ENCODE measurements at places on chromosomes 16 and 17.
A peak's percentile ranks its signal among the peaks of the same experiment; 100 is the strongest.

GRCh38 chr16:88805887-88806393 lies 2.4 kb downstream of the CDT1 start:
- no peak for DNase-seq

DNA sequence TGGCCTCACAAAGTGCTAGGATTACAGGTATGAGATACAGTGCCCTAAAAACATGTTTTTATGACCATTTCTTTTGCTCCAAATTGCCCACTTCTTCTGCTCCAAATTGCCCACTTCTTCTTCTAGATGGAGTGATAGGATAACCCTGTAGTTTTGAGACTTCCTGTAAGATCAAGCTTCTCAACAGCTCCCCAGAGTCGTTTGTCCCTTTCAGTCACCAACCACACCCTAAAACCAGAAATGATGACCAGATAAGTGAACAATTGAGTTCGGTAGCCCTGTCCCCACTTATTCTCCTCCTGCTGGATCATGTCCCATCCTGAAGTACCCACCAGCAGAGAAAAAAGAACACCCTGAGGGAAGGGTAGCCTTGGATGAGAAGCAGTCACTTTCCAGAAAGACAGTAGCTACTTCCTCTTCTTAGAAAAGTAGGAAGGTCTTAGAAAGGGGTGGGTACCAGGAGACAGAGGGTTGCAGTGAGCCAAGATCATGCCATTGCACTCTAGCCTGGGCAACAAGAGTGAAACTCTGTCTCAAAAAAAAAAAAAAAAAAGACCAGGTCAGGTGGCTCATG lies 2.5 kb downstream of the ODAD4 start:
- DNase-seq, result no peak

- DNase-seq, result no peak
Observed at GRCh38 chr17:63278728-63279442, 167.2 kb downstream of the CYB561 start.

GRCh38 chr17:52383493-52384100 lies 225.1 kb upstream of the CA10 start:
- no peak for DNase-seq

DNA sequence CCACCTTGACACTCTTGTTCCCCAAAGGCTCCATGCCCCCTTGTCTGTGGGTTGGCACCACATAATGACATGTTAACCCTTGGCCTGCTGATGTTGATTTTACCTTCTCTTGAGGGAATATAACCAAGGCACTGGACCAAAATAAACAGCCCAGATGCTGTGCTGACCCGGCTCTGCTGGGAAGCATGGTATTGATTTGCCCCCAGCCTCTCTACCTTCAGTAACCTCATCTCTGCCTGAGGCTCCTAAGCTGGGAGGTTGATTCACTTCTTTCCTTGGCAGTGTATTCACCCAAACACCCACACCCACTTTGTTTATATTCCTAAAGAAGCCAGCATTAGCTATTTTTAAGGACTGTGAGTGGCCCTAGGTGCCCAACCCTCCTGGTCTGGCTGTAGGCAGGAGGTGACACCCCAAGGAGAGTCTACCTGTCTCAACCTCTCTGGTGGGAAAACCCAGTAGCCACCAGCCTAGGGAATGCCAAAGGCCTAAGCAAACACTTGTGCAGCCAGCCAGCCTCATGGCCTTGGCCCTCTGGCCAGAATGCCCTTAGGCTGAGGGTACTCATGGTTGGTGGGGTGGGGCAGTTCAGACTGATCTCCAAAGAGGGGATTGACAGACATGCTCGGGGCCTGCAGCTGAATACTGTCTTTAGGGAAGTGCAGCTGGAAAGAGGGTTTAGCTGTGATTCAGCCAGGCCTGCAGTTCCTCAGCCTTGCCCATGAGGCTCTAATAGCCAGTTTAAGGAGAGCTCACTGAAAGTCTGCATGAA lies 42.7 kb downstream of the GNAO1 start:
- no peak for DNase-seq

GRCh38 chr16:71536752-71537499 lies 10.7 kb downstream of the CHST4 start:
- DNase-seq, result no peak

DNA sequence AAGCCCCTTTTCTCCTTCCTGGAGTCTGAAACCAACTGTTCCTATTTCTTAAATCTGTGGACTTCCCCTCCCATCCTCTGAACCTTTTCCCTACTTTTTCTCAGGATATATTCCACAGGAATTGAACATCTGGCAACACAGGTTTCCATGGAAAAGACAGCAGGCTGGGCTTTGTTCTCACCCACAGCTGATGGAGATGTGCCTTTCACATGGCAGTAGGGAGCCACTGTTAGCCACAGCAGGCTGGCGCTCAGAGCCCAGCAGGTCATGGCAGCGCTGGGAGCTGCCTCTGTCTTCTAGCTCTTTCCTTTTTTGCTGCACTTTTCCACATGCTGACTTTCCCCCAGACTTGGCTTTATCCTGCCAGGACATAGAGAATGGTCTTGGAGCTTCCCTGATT lies 116.4 kb upstream of the NLRP1 start:
- no peak for DNase-seq

DNA sequence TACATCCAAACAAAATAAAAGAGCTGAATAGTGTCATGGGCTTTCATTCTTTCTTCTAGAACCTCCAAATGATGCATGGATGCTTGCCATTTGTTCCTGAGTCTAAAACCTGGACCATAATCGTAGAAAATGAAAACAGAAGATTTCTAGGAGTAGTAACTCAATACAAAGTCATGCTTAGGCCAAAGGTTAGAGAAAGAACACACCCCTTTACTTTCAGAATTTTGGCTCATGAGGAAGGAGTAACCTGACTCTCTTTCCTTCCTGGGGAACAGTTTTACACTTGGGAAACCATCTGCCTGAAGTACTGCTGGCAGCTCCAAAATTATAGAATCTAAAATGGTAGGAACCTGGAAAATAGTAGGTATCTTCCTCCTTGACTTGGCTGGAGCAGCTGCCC lies 137.2 kb downstream of the SNX11 start:
- DNase-seq, result no peak

- no peak for DNase-seq
Observed at GRCh38 chr16:4713663-4714501, 20.2 kb downstream of the ANKS3 start.

GRCh38 chr17:40645943-40646342 lies 1.7 kb downstream of the SMARCE1 start:
- no peak for DNase-seq

DNA sequence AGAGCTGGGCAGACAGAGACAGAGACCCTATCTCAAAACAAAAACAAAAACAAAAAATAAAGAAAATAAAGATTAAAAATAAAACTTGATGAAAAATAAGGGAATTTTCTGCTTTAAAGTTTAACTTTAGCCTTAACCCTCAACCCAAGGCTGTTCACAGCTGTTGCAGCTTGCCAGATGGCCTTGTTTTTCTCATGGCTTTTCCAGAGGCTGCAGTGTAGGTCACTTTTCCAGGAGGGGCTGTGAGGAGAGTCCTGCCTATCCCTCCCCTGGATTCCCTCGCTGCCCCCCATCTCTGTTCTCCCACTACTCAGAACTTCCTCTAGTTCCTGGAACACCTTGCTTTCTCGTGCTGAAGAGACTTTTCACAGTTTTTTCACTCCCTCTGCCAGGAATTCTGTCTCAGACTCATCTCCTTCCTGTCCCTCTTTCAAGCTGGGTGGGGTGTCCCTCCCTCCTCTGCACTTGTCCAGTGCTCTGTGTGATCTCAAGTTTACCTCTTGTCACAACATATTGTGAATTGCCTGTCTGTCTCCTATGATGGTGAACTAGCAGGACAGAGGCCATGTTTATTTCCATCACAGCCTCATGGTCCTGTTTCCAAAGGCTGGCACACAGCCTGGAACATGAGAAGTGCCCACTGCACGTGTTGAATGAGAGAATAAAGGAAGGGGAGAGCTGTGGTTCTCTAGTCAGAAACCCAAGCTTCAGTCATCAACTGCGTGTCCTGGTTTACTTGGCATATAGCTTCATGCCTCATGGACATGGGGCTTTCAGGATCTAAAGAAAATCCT lies 69.9 kb upstream of the MSI2 start:
- no peak for DNase-seq

GRCh38 chr16:88948781-88949490 lies 28.1 kb downstream of the CBFA2T3 start:
- no peak for DNase-seq

- DNase-seq, result peak; percentile 62
Observed at GRCh38 chr16:85615852-85616606, 2.9 kb downstream of the GSE1 start.

- DNase-seq, result no peak
Observed at GRCh38 chr17:60751884-60752283, 74.2 kb downstream of the BCAS3 start.

GRCh38 chr17:37385474-37385990 lies 9.7 kb downstream of the C17orf78 start:
- DNase-seq, result no peak

- no peak for DNase-seq
Observed at GRCh38 chr17:41324180-41325075, 8.9 kb upstream of the KRTAP17-1 start.

GRCh38 chr16:10332241-10332640 lies 53.6 kb upstream of the ATF7IP2 start:
- no peak for DNase-seq

GRCh38 chr16:24149102-24149501 lies 107.0 kb upstream of the CACNG3 start:
- DNase-seq, result no peak

- DNase-seq, result no peak
Observed at GRCh38 chr16:2163211-2163881, 7.8 kb downstream of the TRAF7 start.

GRCh38 chr16:21156767-21157467 lies 1.6 kb upstream of the LDAF1 start:
- no peak for DNase-seq

- no peak for DNase-seq
Observed at GRCh38 chr17:50020841-50021599, 26.0 kb upstream of the DLX3 start.

DNA sequence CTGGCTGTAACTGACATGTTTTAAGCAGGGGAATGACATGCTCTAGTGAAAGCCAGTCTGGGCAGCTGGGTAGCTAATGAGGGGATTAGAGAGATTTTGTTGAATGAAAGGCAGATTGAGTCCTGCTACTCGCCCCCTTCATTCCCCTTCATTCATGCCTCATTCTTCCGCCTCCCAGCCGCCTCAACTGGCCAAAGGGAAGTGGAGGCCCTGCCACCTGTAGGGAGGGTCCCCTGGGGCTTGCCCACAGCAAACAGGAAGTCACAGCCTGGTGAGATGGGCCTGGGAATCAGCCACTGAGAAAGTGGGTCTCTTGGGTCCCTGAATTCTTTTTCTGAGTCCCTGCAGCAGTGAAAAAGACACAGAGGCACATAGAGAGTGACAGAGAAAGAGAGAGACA lies 1.1 kb upstream of the CD19 start:
- DNase-seq, result no peak

DNA sequence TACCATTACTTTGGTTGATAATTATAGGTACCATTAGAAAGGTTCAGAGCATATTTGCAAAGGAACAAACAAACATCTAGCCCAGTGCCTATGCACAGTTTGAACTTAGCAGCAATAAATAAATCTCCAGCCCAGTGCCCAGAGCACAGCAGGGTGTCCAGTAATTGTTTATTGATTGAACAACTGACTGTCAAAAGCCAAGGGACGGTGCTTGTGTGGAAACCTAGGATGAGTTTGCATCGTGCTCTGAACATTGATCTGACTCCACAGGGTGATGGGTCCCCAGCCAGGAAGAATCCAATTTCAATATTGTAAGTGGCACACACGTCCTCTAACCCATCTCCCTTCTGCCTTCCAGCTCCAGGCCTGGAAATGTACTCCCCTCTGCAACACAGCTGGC lies 625.5 kb upstream of the C16orf82 start:
- DNase-seq, result no peak

DNA sequence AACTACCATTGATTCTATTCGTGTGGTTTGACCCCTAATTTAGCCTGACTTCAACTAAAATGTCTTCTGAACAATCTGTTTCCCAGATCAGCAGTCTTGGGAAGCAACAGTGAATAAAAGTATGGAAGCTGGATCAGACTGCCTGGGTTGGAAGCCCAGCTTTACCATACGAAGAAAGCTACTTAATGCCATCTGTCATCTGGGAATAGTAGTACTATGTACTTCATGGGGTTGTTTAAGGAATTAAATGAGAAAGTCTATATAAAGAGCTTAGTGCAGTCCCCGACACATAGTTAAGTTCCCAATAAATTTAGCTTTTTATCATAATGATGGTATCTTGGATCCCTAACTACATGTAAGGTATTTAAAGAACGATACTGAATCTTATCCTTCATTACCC lies 151.5 kb upstream of the ERCC4 start:
- DNase-seq, result no peak

GRCh38 chr16:51666821-51667220 lies 515.8 kb upstream of the SALL1 start:
- no peak for DNase-seq

DNA sequence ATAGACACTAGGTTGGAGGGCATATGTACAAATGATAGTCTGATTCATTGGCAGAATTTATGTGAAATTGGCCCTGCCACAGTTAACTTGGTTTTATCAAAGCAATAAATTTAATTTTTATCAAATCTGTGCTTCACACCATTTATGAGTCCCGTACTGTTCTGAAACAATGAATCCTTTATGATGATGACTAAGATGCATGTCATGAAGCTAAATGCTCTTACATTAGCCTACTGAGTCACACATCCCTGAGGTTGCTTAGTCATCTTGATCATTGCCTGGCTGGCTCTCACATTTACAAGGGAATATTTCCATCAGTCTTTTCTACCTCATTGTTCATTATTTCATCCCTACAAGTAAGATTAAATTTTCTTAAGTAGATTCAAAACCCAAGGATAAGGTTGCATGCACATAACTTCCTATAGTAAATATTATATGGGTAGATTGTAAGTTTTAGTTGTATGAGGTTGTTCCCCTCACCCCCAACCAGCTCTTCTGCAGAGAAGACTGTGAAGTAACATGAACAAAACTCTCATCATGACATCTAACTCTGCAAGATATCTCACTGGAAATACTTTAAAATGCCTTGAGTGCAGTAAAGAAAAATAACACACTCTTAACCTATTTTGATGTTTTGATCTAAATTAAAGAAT lies 170.7 kb downstream of the CYB561 start:
- no peak for DNase-seq

DNA sequence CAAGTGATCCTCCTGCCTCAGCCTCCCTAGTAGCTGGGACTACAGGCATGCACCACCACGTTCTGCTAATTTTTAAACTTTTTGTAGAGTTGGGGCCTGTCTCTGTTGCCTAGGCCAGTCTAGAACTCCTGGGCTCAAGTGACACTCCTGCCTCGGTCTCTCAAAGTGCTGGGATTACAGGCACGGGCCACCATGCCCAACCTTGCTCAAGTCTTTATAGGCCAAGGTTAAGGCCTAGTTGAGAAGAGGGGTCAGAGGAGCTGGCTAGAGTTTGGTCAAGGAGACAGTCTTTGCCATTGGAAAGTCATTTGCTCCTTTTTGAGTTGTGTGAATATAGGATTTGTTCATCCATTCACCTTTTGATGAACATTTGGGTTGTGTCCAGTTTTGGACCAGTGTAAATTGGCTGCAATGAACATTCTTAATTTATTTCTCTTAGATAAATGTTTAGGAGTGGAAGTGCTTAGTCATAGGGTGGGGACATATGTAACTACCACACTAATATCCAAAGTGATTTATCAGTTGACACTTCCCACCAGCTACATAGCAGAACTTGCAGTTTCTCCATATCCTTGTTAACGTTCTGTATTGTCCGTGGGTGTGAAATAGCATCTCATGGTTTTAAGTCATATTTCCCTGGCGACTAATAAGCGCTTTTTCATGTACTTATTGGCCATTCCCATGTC lies 30.7 kb upstream of the ARHGAP17 start:
- no peak for DNase-seq
